ENCODE measurements at places on chromosomes 5 and 9.

DNA sequence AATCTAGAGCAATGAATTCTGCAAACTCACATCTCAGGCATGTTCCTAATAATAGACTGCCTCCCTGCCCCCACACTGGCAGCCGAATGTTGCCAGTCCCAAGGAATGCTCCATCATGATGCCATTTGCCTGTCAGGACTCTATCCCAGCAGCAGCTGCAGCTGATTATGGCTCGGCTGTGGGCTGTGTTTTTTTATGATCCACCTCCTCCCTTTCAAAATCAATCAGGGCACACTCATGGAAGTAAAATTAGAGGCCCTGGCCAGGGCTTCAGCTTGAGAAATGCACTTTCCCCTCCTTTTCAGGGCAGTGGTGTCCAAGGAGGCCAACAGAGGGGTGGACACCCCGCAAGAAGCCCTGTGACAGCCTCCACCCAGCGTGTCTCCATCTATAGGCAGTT lies 176.7 kb upstream of the S1PR3 start:
- no peak for DNase-seq

GRCh38 chr5:97101189-97101910 lies 41.1 kb downstream of the LIX1 start:
- no peak for DNase-seq

GRCh38 chr5:158164296-158165047 lies 305.5 kb upstream of the CLINT1 start:
- no peak for DNase-seq

DNA sequence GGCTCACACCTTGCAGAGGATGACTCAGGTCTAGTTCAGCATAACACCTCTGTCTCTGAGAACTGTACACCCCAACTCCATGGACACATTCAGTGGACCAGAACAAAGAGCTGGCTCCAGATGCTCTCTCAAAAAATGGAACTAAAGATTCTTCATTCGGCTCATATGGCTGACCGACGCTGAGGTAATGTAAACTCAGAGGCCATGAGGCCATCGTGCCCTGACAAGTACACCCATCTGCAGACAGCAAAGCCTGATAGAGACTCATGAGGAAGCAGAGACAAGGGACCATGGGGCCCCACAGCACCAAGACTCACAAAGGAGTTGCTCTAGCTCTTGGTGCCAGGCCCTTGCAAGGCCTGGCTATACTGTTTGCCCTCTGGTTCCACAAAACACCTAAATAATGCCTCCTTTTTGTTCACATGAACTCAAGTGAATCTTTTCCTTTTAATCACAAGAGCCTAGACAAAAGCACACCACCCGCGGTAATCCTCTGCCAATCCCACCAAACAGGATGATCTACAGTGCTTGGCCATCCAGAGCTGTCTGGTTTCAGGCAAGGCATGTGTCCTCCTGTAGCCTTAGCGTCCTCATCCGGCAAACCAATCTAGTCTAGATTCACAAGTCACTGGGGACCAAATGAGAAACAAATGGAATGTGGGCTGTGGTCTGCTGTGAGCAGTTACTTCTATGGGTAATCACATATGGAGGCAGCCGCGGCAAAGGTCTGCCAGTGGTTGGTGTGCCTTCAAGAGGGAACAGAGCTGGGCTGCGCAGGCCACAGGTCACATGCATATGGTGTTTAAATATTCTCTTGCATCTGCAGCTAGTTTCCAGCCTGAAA lies 22.7 kb downstream of the MED27 start:
- DNase-seq, result no peak

GRCh38 chr5:113612060-113612496 lies 98.6 kb downstream of the YTHDC2 start:
- no peak for DNase-seq

- no peak for DNase-seq
Observed at GRCh38 chr9:89407070-89407469, 88.8 kb downstream of the SECISBP2 start.

GRCh38 chr5:169856571-169856970 lies 123.7 kb downstream of the INSYN2B start:
- no peak for DNase-seq

DNA sequence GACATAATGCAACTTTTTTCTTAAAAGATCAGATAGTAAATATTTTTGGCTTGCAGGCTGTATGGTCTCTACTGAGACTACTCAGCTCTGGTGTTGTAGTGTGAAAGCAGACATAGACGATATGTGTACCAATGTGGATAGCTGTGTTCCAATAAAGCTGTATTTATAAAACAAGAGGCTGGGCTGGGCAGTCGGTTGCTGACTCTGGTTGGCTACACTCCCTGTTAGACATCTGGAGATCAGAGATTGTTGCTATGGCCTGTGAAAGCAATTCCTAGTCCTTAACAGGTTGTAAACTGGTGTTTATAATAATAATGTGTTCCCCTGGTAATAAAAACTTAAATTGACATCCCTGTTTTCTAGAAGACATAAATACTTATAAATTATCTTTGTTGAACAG lies 24.4 kb upstream of the SCAMP1 start:
- no peak for DNase-seq

- no peak for DNase-seq
Observed at GRCh38 chr9:74951107-74951720, 1.5 kb downstream of the C9orf40 start.

- no peak for DNase-seq
Observed at GRCh38 chr5:147175516-147176097, 59.2 kb upstream of the STK32A start.
